T-helper 17 cell (primary cell): ENCODE measurements at places on chromosomes 13 and 19. TPM values are rescaled to one million over a fixed set of nuclear protein-coding genes. Genes with fewer than 3 reads are reported as not detected.

The ZNF253 gene
- 8.0 TPM for total RNA-seq

DNA sequence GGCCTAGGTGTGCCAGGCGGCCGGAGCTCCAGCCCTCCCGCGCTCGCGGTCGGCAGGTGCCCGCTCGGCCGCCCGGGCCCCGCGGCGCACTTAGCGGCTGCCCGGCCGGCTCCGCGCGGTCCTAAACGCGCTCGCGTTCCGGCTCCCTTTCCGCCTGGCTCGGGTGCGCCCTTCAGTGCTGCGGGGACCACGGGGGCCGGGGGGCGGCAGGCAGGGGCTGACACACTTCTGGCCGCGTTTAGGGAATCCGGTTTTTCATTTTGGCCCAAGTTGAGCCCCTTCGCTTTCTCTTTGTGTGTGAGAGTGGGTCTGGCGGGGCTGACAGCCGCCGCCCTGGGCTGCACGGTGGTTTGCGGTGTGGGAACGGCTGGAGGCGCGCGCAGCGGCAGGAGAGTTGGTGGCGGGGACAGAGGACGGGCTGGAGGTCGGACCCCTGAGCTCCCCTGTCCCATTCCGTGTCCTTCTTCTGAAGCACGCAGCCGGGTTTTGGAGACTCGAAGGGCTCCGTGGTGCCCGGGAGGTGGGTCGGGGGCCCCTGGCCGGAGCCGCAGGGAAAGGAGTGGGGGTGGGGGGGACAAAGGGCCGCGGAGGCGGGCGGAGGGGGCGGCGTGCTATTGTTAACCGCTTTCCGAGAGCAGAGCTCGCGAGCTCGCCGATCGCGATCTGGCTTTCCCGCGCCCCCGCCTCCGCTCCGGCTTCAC, 3.1 kb downstream of the FGF9 start:
- DNase-seq = peak; percentile 29

GRCh38 chr19:55042344-55042678, 4.2 kb upstream of the GP6 start:
- DNase-seq = no peak

DNA sequence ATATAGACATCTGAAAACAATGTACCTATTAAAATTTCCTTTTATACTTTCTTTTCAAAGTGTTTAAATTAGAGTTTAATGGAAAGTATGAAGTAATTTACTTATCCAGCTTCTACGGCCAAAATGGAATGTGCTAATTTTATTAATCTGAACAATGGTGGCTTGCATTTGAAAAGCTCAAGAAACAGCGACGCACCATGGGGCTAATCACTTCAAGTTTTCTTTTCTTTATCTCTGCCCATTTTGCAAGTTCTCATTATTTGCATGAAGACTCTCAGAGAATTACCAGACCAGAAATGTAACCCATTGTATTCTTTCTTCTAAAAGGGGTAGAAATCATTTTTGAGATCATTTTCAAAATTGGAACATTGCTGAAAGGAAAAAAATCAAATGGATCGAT, 204.0 kb upstream of the STARD13 start:
- no peak for DNase-seq

GRCh38 chr13:45917019-45917418, 65.5 kb upstream of the SIAH3 start:
- no peak for DNase-seq

- no peak for DNase-seq
Measured at GRCh38 chr19:3123088-3123721, 12.6 kb upstream of the GNA15 start.
